ENCODE measurements at places on chromosomes 5 and 9. TPM values are rescaled to one million over a fixed set of nuclear protein-coding genes. Genes with fewer than 3 reads are reported as not detected.

Gene CARTPT
- total RNA-seq = not detected

Gene PRUNE2
- not detected for total RNA-seq

Gene GRK6
- total RNA-seq = 27.2 TPM

Gene OGN
- not detected for total RNA-seq

Gene MCC
- 0.25 TPM for total RNA-seq

Gene CCDC152
- not detected for total RNA-seq

Gene IL13
- total RNA-seq = not detected

Gene RNF145
- 144 TPM for total RNA-seq

Gene SVEP1
- 1.4 TPM for total RNA-seq

Gene GLDC
- 17.4 TPM for total RNA-seq

Gene DPYSL3
- total RNA-seq = 17.0 TPM

Gene ANKRD18A
- 15.7 TPM for total RNA-seq

Gene TMC1
- total RNA-seq = 0.05 TPM

Gene FBP2
- total RNA-seq = not detected

Gene CDKN2B
- not detected for total RNA-seq

Gene IL33
- 1.2 TPM for total RNA-seq

Gene RICTOR
- 10.7 TPM for total RNA-seq

Gene SCAMP1
- total RNA-seq = 25.7 TPM

Gene PTGDS
- total RNA-seq = 0.71 TPM

Gene SUSD1
- total RNA-seq = 14.9 TPM

Gene IFNA13
- not detected for total RNA-seq

Gene SPINK5
- not detected for total RNA-seq

Gene GNA14
- not detected for total RNA-seq

Gene FUBP3
- 50.7 TPM for total RNA-seq

Gene ALDOB
- total RNA-seq = not detected

Gene IL31RA
- 2.0 TPM for total RNA-seq

Gene AQP3
- total RNA-seq = 17.4 TPM

Gene ST8SIA4
- total RNA-seq = 0.30 TPM

Gene TMOD1
- 3.7 TPM for total RNA-seq

Gene SV2C
- total RNA-seq = not detected

Gene TAF1L
- not detected for total RNA-seq

Gene TMEM215
- total RNA-seq = not detected

Gene TMEM174
- total RNA-seq = not detected

Gene GALNT12
- 4.1 TPM for total RNA-seq

Gene CNTLN
- 6.1 TPM for total RNA-seq

Gene ARPC5L
- total RNA-seq = 78.6 TPM

Gene FREM1
- not detected for total RNA-seq

Gene HTR4
- not detected for total RNA-seq

Gene CACNA1B
- total RNA-seq = 0.03 TPM

Gene UAP1L1
- total RNA-seq = 9.7 TPM

Gene KIF27
- 0.96 TPM for total RNA-seq

Gene KIAA0825
- 0.41 TPM for total RNA-seq

Gene CD14
- 5.6 TPM for total RNA-seq

Gene RECK
- 5.9 TPM for total RNA-seq

Gene FCN2
- total RNA-seq = not detected

Gene TLR4
- total RNA-seq = 0.34 TPM

Gene PCDHA9
- total RNA-seq = not detected

Gene KCNMB1
- not detected for total RNA-seq

Gene PLCXD3
- total RNA-seq = 0.31 TPM

Gene PCDHA13
- total RNA-seq = 0.07 TPM

Gene CCDC187
- not detected for total RNA-seq

Gene EMB
- total RNA-seq = 5.4 TPM

Gene IFNA2
- not detected for total RNA-seq

Gene ZNF462
- total RNA-seq = 4.3 TPM

Gene SELENOP
- 0.42 TPM for total RNA-seq

Gene NOXA1
- total RNA-seq = 1.0 TPM

Measured in A549 treated with CpdA at 1 μM for 4 hours (cell line).